ENCODE measurements at places on chromosomes 3 and 15. TPM values are rescaled to one million over a fixed set of nuclear protein-coding genes. Genes with fewer than 3 reads are reported as not detected.

TRAT1 gene
- not detected for polyA plus RNA-seq

SMAD6 gene
- 25.4 TPM for polyA plus RNA-seq

VGLL3 gene
- 5.0 TPM for polyA plus RNA-seq

C2CD4A gene
- polyA plus RNA-seq: 0.33 TPM

CYP8B1 gene
- 1.3 TPM for polyA plus RNA-seq

NR2E3 gene
- polyA plus RNA-seq: 1.0 TPM

LRRC58 gene
- 37.4 TPM for polyA plus RNA-seq

MED12L gene
- 2.7 TPM for polyA plus RNA-seq

EPHA6 gene
- polyA plus RNA-seq: 1.2 TPM

IFT80 gene
- 80.0 TPM for polyA plus RNA-seq

ITIH4 gene
- polyA plus RNA-seq: 15.6 TPM

GPR15 gene
- not detected for polyA plus RNA-seq

CHSY1 gene
- polyA plus RNA-seq: 47.1 TPM

ZXDC gene
- 43.0 TPM for polyA plus RNA-seq

CTXN2 gene
- polyA plus RNA-seq: 0.12 TPM

ROBO1 gene
- 130 TPM for polyA plus RNA-seq

TMEM44 gene
- 22.6 TPM for polyA plus RNA-seq

SPTSSB gene
- polyA plus RNA-seq: 4.7 TPM

AQR gene
- 50.3 TPM for polyA plus RNA-seq

ALCAM gene
- polyA plus RNA-seq: 128 TPM

SCN5A gene
- polyA plus RNA-seq: 1.4 TPM

LIPC gene
- polyA plus RNA-seq: 15.6 TPM

C3orf22 gene
- 0.10 TPM for polyA plus RNA-seq

EBLN2 gene
- polyA plus RNA-seq: 7.7 TPM

IL17RE gene
- polyA plus RNA-seq: 18.6 TPM

PFN2 gene
- 442 TPM for polyA plus RNA-seq

Measured in left kidney (tissue), 8 donors.